Muscle of leg (tissue), 16 donors: ENCODE measurements at places on chromosomes 12 and 14.

GRCh38 chr14:66496911-66497310 is 10.7 kb downstream of the CCDC196 start:
- H3K4me1 ChIP-seq, result no peaks in the 10 kb centered on the region
- no peak overlapping the region for H3K4me3 ChIP-seq
- no peaks in the 10 kb centered on the region for H3K27me3 ChIP-seq

DNA sequence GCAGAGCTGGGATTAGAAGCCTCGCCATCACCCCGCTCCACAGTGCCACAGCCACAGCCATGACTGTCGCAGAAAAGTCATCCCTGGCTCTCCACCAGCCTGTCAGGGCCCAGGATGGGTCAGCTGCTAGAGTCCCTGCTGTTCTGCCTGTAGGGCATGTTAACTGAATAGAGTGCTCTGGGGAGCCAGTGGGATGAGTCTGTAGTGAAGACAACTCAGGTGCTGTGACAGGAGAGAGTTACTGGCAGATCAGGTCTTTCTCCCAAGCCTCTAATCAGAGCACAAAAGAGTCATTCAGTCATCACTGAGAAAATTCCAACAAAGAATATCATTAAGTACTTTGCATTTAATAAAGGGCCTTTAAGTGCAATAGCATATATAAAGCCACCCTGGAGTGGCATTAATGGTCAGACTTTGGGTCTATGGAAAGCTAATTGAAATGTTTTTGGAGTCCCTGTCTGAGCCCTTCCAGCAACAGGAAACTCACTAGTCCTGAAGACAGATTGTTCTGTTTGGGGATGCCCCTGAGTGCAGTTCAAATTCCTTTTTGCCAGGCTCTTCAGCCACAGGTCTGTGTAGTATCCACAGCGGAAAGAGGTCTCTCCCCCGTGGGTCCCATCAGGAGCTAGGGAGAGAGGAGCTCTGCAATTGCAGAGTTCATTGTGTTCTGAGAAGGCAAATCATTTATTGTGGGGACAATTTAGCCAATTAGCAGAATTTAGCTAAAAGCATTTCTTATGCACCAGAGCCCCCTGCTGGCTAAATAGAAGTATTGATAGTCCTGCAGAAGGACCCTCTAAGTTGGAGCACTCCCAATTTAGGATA is 45.2 kb upstream of the C14orf132 start:
- H3K27me3 ChIP-seq, result peaks cover 9% of the 10 kb centered on the region
- H3K36me3 ChIP-seq, result no peaks in the 10 kb centered on the region
- no peak overlapping the region for H3K27ac ChIP-seq
- no peak overlapping the region for H3K4me3 ChIP-seq
- peak; percentile 60 for DNase-seq

GRCh38 chr12:64181430-64182291 is 40.4 kb downstream of the KICS2 start:
- peak; percentile 89 for DNase-seq
- H3K27ac ChIP-seq, result no peak overlapping the region
- no peaks in the 10 kb centered on the region for H3K36me3 ChIP-seq
- H3K4me3 ChIP-seq, result no peak overlapping the region

- H3K36me3 ChIP-seq, result no peaks in the 10 kb centered on the region
- no peak overlapping the region for H3K27ac ChIP-seq
- H3K4me3 ChIP-seq, result no peak overlapping the region
- DNase-seq, result peak; percentile 91
- H3K27me3 ChIP-seq, result no peaks in the 10 kb centered on the region
These were observed 10.9 kb upstream of the PIK3C2G start for GRCh38 chr12:18250313-18250916.

- peaks cover 77% of the 10 kb centered on the region for H3K4me1 ChIP-seq
- peak; percentile 42 for DNase-seq
- H3K4me3 ChIP-seq, result no peak overlapping the region
- H3K27ac ChIP-seq, result peak overlapping the region; percentile 88
- no peaks in the 10 kb centered on the region for H3K36me3 ChIP-seq
These were observed 2.0 kb upstream of the MYH7 start for GRCh38 chr14:23437133-23438100.

GRCh38 chr12:112907415-112908157 is 824 bp downstream of the OAS1 start:
- peak overlapping the region; percentile 80 for H3K27ac ChIP-seq
- peaks cover 8% of the 10 kb centered on the region for H3K4me1 ChIP-seq
- peaks cover 13% of the 10 kb centered on the region for H3K36me3 ChIP-seq
- no peaks in the 10 kb centered on the region for H3K27me3 ChIP-seq
- DNase-seq, result peak; percentile 54
- peak overlapping the region; percentile 62 for H3K4me3 ChIP-seq

DNA sequence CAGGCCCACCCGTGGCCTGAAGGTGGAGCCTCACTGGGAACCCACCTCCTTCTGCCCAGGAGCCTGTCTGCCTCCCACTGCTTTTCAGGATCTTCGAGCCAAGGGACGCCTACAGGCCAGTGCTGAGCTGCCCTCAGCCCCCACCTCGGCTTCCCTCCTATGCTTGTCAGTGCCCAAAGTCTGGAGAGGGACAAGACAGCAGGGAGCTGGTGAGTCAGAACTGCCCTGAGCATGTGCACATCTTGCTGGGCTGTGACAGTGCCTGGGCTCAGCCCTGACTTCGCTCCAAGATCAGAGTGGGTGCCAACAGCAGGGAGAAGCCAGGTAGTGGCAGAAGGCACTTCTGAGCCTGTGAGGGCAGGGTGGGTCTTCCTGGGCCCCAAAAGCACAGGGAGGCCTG is 286.8 kb downstream of the AEBP2 start:
- no peaks in the 10 kb centered on the region for H3K27me3 ChIP-seq
- no peak overlapping the region for H3K27ac ChIP-seq
- no peaks in the 10 kb centered on the region for H3K36me3 ChIP-seq
- no peaks in the 10 kb centered on the region for H3K4me1 ChIP-seq
- no peak for DNase-seq
- H3K4me3 ChIP-seq, result no peak overlapping the region

DNA sequence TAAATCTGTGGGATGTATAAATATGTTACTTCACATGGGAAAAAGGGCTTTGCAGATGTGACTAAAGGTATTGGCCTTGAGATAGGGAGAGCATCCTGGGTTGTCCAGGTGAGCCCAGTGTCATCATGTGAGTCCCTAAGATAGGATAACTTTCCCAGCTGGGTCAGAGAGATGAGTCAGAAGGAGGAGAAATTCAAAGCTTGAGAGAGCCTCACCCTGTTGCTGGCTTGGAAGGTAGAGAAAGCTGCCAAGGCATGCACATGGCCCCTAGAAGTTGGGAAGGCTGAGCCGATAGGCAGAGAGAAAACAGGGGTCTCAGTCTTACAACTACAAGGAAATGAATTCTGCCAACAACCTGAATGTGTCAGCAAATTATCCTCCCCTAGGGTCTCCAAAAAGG is 213.0 kb downstream of the ADGRD1 start:
- no peak overlapping the region for H3K27ac ChIP-seq
- H3K4me1 ChIP-seq, result no peaks in the 10 kb centered on the region
- no peaks in the 10 kb centered on the region for H3K36me3 ChIP-seq

DNA sequence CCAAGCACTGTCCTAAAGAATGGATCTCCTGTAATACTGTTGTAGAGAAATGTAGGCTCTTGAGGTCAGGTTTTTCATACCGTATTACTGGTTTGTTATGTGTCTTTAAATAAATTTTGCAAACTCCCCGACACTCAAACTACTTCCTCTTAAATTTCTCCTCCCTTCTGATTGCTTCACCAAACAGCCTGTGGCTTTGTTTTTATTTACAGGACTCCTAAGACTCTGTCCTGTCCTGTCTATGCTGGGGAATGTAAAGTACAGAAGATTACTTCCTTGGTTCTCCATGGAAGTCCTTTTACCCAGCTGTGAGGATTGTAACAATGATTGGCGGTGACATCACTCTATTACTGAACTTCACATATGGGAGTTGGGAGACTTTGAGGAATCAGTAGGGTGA is 873.5 kb downstream of the DIO2 start:
- no peaks in the 10 kb centered on the region for H3K36me3 ChIP-seq
- H3K27me3 ChIP-seq, result no peaks in the 10 kb centered on the region
- no peak overlapping the region for H3K27ac ChIP-seq
- no peak for DNase-seq

GRCh38 chr12:124655048-124655697 is 87.8 kb upstream of the NCOR2 start:
- DNase-seq, result peak; percentile 90
- H3K4me1 ChIP-seq, result peaks cover 69% of the 10 kb centered on the region
- H3K4me3 ChIP-seq, result no peak overlapping the region
- peaks cover 2% of the 10 kb centered on the region for H3K27me3 ChIP-seq
- H3K27ac ChIP-seq, result peak overlapping the region; percentile 94

GRCh38 chr12:47249719-47250357 is 170.1 kb upstream of the AMIGO2 start:
- no peak for DNase-seq
- H3K4me3 ChIP-seq, result no peak overlapping the region
- no peaks in the 10 kb centered on the region for H3K4me1 ChIP-seq
- no peaks in the 10 kb centered on the region for H3K36me3 ChIP-seq
- no peak overlapping the region for H3K27ac ChIP-seq
- no peaks in the 10 kb centered on the region for H3K27me3 ChIP-seq

GRCh38 chr12:12592930-12593329 is 18.7 kb upstream of the CREBL2 start:
- H3K27me3 ChIP-seq, result peaks cover 2% of the 10 kb centered on the region
- DNase-seq, result no peak
- H3K4me3 ChIP-seq, result no peak overlapping the region
- no peaks in the 10 kb centered on the region for H3K4me1 ChIP-seq
- H3K27ac ChIP-seq, result no peak overlapping the region
- no peaks in the 10 kb centered on the region for H3K36me3 ChIP-seq

DNA sequence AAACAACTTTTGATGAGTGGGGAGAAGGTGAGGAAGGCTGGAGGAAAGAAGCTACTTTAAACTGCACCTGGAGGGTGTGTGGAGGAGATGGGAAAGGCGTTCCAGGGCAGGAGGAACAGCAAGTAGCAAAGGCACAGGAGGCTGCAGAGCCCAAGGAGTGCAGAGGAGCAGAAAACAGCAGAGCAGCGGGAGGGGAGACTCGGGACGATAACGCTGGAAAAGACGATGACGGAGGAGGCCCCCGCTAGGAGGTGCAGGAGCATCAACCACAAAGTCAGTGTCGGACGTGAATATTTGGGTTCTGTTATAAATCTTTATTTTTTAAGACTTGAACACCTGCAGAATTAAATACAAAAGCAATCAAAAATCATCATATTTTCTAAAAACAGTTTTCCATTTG is 44.9 kb downstream of the LGMN start:
- H3K27me3 ChIP-seq, result no peaks in the 10 kb centered on the region
- H3K27ac ChIP-seq, result no peak overlapping the region
- no peak for DNase-seq
- no peak overlapping the region for H3K4me3 ChIP-seq
- H3K36me3 ChIP-seq, result peaks cover 24% of the 10 kb centered on the region

GRCh38 chr14:28652782-28653181 is 113.8 kb upstream of the FOXG1 start:
- H3K4me3 ChIP-seq, result no peak overlapping the region
- no peak overlapping the region for H3K27ac ChIP-seq
- H3K36me3 ChIP-seq, result no peaks in the 10 kb centered on the region
- H3K27me3 ChIP-seq, result no peaks in the 10 kb centered on the region

GRCh38 chr12:11650286-11651281 is 1.1 kb downstream of the ETV6 start:
- peak overlapping the region; percentile 77 for H3K4me3 ChIP-seq
- DNase-seq, result peak; percentile 59
- no peaks in the 10 kb centered on the region for H3K36me3 ChIP-seq
- H3K27ac ChIP-seq, result peak overlapping the region; percentile 97
- no peaks in the 10 kb centered on the region for H3K27me3 ChIP-seq

GRCh38 chr14:61296151-61296550 is 15.0 kb upstream of the TMEM30B start:
- no peak overlapping the region for H3K27ac ChIP-seq
- no peak for DNase-seq
- no peaks in the 10 kb centered on the region for H3K4me1 ChIP-seq

DNA sequence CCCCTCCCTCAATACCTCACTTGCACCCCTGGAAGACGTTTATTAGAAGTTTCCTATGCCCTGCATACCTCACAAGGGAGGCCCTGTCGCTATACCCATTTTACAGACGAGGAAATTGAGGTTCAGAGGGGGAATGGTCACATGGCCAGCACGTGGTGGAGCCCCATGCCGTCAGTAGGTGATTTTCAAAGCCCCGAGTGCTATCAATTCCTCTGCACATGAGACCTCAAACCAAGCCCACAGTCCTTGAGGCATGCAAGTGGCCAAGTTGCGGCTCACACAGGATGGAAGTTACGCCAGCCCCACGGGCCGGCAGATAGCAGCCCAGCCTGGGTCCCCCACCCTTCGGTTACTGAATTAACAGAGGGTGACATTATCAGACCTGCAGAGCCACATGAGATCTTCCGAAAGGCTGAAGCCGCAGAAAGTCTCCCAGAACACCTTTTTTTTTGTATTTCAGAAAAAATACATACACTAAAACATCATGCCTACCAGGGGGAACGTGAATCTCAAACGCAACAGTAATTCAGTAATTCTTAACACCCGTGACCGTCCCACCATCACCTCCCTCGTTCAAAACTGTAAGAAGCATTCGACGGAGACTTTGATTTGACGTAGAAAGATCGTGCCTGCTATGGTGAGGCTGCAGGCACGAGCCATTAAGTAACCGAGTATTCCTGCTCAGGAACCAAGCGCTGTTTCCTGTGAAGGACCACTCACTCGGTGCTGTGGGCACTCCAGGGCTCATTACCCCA is 129.0 kb downstream of the RFLNA start:
- no peak overlapping the region for H3K4me3 ChIP-seq
- peaks cover 81% of the 10 kb centered on the region for H3K4me1 ChIP-seq
- peaks cover 82% of the 10 kb centered on the region for H3K36me3 ChIP-seq

DNA sequence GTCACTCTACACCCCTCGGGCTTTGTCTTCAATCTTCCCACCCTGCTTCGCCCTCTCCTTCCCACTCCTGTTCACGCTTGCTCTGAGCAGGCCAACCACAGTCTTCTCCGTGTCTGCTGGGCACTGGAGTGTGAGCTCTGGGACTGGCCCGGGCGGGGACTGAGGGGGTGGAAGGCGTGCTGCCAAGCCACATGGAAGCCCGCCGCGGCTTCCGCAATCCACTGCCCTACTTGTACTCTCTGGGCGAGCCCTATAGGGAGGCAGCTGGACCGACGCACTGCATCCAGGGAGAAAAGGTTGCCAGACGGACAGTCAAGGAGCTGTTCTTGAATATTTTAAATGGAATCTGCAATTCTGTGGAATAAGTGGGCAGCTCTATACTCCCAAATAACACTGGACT is 24.8 kb downstream of the GOLGA3 start:
- H3K4me3 ChIP-seq, result no peak overlapping the region
- no peak for DNase-seq
- no peaks in the 10 kb centered on the region for H3K27me3 ChIP-seq
- H3K4me1 ChIP-seq, result no peaks in the 10 kb centered on the region
- peaks cover 86% of the 10 kb centered on the region for H3K36me3 ChIP-seq

DNA sequence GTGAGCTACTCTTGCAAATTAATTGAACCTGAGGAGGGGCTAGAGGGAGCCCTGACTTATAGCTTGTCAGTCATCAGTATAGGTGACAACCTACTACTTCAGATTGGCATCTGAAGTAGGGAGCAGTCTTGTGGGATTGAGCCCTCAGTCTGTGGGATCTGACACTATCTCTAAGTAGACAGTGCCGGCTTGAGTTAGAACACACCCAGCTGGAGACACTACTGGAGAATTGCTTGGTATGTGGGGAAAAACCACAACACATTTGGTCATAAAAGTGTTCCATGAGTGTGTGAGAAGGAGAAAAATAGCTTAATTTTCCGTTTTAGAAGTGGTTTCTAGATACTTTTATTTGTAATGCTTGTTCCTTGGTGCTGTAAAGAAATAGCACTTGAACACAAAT is 30.5 kb upstream of the DDHD1 start:
- H3K4me1 ChIP-seq, result no peaks in the 10 kb centered on the region
- no peaks in the 10 kb centered on the region for H3K36me3 ChIP-seq
- no peak overlapping the region for H3K27ac ChIP-seq
- H3K27me3 ChIP-seq, result no peaks in the 10 kb centered on the region
- no peak overlapping the region for H3K4me3 ChIP-seq
- DNase-seq, result no peak
